ENCODE measurements at places on chromosomes 3 and 15.

DNA sequence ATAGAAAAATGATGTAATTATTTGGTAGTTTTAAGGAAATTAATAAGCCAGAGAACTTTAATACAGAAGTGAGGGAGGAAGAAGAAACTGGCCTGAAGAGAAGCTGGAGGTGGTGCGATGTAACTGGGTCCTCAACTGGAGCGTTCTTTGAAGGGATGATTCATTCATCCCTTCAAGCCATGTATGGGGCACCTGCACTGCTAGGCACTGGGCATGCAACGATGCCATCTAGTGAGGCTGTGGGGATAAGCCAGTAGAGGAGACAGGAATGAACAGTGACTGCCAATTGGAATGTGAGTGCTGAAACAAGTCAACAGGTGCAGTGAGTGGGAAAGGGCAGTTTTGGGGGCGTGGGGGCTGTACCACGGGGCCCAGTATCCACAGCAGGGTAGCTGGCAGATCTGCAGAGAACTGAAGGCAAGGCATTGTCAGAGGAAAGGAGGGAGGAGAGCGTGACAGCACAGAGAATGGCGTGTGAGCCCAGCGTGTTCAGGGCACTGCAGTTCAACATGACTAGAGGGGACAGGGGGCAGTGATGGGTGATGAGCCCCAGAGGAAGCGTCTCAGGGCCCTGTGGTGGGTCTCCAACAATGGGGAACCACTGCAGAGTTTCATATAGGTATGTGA lies 3.8 kb upstream of the KIF23 start:
- DNase-seq = no peak

DNA sequence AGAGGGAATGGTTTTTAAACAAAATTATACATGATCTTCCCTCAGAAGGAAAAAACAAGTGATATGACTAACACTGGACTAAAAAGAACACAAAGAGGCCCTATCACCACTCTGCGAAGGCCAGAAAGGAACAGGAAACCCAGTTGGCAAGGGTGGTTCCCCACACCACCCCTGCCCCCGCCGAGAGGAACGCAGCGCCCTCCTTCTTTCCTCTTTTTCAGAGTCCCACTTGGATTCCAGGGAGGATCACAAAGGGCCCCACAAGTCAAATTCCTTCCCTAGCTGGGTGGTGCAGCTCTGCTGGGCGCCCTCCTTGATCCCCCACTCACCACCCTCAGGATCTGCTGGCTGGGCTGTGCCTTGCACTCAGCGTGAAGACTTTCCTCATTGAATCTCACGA lies 29.8 kb downstream of the PLA1A start:
- DNase-seq = no peak

GRCh38 chr3:72633121-72633520 lies 215.1 kb downstream of the SHQ1 start:
- no peak for DNase-seq

DNA sequence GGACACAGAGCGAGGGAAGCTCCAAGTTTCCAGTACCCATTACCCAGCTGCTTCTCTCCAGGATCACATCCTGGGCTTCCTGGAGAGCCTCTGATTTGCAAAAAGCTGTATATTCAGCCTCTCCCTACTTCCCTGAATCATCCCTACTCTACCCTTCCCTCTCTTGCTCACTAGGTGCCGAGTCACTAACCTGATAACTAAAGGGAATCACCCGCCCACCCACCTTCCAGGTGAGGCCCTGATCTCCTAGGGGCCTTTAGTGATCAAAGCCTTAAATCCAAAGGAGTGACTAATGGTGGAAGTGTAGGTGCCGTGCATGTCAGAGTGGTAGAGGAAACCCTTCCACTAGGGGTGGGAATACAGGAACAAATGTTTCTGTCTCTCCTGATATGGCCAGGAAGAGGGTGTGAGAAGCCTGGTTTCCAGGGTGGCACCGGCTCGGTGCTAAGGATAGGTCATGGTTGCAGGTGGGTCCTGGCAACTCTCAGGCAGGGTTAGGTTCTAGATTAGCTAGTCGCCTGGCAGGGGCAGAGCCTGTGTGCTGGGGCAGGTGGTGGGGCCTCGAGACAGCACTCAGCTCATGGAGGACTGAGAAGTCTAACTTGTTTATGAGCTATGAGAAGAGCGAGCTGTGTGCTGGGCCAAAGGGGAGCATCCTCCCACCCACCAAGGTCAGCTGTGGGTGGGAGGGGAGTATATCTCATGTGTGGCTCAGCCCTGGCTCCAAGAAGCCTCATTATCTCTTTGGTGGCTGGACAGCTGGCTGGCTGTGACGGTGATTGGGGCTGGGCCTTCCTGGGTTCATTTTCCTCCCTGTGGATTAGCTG lies 10.1 kb downstream of the SEMA7A start:
- no peak for DNase-seq

GRCh38 chr3:34207002-34207401 lies 408.6 kb downstream of the PDCD6IP start:
- DNase-seq = no peak

GRCh38 chr3:72673011-72673771 lies 175.1 kb downstream of the SHQ1 start:
- no peak for DNase-seq

GRCh38 chr3:52820736-52821135 lies 9.7 kb downstream of the ITIH4 start:
- DNase-seq = no peak

- no peak for DNase-seq
Observed at GRCh38 chr3:195159814-195160165, 111.2 kb downstream of the XXYLT1 start.

GRCh38 chr15:29316422-29316821 lies 46.8 kb upstream of the NSMCE3 start:
- no peak for DNase-seq

DNA sequence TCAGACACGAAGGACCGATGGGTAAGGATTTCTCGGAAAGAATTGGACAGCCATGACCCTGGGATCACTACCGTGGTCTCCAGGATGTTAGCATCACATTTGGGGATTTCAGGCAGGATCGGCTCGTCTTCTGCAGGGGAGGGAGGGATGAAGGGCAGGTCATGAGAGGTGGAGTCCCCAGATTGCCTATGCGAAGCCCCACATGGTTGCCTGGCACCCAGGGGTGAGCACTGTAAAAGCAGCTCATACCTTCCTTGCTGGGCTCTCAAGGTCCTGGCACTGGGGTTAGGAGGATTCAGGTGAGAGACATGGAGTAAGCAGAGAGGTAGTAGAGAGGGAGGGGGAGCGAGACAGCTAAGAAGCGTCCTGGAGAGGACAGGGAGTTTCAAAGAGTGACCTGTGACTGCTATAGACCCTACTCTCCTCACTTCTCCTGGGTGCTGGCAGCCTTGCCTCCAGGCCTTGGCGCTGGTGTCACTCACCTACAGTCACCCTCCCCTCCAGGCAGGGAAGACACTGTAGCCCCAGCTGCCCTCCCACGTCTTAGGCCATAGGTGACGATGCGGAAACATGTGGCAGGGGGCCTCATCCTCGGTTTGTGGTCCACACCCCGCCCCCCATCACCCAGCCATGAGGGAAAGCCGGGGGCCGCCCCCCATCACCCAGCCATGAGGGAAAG lies 15.0 kb upstream of the EHD4 start:
- no peak for DNase-seq

DNA sequence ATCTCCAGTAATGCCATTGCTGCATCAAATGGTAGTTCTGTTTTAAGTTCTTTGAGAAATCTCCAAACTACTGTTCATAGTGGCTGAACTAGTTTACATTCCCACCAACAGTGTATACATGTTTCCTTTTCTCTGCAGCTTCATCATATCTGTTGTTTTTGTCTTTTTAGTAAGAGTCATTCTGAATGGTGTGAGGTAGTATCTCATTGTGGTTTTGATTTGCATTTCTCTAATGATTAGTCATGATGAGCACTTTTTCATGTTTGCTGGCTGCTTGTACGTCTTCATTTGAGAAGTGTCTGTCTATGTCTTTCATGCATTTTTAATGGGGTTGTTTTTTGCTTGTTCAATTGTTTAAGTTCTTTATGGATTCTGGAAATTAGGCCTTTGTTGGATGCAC lies 10.2 kb upstream of the GCSAM start:
- DNase-seq = no peak

GRCh38 chr3:58874248-58874741 lies 175.5 kb downstream of the CFAP20DC start:
- no peak for DNase-seq

GRCh38 chr3:139284221-139284620 lies 59.6 kb upstream of the MRPS22 start:
- DNase-seq = no peak

DNA sequence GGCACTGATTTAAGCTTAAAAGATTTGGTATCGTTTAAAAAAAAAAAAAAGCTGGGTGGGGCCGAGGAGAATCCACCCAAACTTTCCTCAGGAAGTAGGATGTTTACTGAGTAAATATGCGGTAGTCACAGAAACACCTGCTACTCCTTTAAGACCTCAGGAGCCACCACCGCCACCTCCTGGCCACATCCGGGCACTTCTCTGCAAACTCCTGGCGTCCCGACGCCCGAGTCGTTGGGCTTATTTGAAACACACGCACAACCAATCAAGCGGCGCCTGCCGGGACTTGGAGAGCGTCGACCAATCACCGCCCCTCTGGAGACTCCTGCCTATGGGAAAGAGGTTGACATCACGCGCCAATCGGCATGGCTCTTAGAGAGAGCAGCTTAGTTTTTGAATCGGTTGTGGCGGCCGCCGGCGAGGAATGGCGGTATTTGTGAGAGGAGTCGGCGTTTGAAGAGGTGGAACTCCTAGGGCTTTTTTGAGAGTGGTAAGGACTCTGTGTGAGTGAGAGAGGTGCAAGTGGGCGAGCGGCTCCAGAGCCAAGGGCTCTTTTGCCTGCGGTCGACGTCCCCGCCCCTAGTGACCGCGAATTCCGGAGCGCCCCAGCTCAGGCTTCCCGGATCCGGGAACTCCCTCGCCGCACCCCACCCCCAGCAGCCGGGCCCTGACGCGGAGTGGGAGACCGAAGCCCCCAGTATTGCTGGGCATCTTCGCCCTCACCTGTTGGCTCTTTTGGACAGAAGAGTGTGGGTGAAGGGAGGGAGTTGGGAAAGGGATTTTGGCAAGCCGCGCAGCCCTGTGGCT lies at the start of gene ECT2:
Gene ECT2, plus strand, starts transcription at position 359 of the 807 bp plus-strand sequence. CDS start 3,805 bp downstream, outside the sequence.
- DNase-seq = peak; percentile 95

GRCh38 chr15:67077641-67078215 lies 12.3 kb downstream of the SMAD3 start:
- DNase-seq = no peak

- no peak for DNase-seq
Observed at GRCh38 chr3:179713643-179714090, 60.8 kb downstream of the USP13 start.

- no peak for DNase-seq
Observed at GRCh38 chr3:127768346-127769008, 53.8 kb downstream of the MGLL start.

DNA sequence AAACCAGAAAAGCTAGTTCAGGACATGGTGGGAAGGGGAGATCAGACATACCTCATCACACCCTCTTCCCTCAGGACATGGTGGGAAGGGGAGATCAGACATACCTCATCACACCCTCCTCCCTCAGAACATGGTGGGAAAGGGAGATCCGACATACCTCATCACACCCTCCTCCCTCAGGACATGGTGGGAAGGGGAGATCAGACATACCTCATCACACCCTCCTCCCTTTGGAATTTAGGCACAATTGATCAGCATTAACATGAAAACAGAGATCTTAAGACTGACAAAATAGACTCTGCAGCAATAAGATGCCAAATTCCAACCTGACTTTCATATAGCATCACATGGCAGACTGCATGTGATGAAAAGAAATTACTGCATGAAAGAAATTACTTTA lies 412.7 kb upstream of the ZNF717 start:
- no peak for DNase-seq

- DNase-seq = no peak
Observed at GRCh38 chr3:138202945-138203701, 16.0 kb downstream of the ARMC8 start.

GRCh38 chr15:33150431-33150941 lies 44.0 kb downstream of the FMN1 start:
- no peak for DNase-seq

- DNase-seq = no peak
Observed at GRCh38 chr3:86967062-86967461, 23.9 kb downstream of the VGLL3 start.

DNA sequence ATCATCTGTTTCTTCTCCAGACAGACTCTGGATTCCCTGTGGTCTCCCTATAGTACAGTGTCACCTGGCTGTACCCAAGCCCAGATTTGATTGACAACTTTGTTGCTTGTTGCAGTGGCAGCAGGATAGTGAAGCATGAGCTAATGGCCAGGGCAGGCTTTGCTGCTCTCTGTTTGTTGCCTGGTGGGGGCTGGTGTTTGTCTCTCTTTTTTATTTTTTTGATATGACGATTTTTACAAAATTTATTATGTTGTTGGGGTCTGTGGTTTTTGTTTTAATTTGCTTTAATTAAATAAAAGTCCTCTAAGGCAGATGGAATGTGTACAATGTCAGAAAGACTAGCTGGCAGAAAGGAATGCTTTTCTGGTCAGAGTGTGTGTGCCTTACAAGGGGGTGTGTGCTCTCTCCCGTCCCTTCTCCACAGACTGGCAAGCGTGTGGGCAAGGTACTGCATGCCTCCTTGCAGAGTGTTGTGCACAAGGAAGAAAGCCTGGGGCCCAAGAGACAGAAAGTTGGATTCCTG lies 15.2 kb upstream of the CLEC3B start:
- no peak for DNase-seq

GRCh38 chr3:133583396-133583795 lies 9.9 kb downstream of the CDV3 start:
- no peak for DNase-seq

- DNase-seq = no peak
Observed at GRCh38 chr3:10722911-10723310, 93.1 kb upstream of the SLC6A11 start.

- DNase-seq = no peak
Observed at GRCh38 chr15:31034152-31034551, 42.7 kb upstream of the MTMR10 start.

DNA sequence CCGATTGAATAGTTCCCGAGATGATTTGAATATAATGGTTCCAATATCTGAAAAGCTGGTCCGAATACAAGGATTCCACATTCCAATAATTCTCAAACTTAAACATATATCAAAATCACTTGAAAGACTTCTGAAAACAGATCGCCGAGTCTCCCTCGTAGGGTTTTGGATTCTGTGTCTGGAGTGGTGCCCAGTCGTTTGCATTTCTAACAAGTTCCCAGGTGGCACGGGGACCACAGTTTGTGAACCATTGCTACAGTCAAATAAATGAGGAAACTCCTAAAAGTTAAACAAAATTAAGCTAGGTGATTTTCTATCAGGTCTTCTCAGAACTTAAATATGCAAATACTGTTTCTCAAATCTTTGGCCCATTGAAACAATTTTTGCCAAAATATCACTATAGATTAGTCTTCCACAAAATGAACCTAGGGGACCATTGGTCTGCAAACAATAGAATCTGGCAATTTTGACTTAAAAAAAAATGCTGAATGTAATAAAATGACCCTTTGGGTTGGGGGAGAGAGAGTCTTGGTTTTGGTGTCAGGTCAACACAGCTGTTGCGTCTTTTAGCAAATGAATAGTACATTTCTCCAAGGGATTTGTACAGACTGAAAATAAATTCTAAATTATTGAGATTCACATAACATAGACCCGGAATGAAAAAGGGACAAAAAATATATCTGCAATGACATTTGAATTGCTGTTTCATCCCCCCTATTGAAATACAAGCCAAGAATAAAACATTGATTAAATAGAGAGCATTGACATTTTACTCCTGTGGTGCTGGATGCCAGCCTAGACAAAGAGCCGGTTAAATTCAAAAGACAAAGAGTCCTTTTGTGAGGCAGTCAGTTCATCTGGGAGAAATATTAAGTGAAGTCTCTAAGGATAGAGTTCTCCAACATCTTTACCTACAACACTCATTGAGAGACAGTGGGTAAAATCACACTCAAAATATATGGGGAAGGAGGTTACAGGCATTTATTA lies 175.7 kb upstream of the ADAMTS9 start:
- no peak for DNase-seq

All from stimulated activated CD8-positive, alpha-beta memory T cell treated with anti-CD3 and anti-CD28 coated beads, Interleukin-7, amount 100 ng/mL, for 1 hour (primary cell).